ENCODE measurements at places on chromosomes 16 and 17. TPM values are rescaled to one million over a fixed set of nuclear protein-coding genes. Genes with fewer than 3 reads are reported as not detected.

SPAG7 gene
- 69.7 TPM for total RNA-seq

GRCh38 chr17:73031472-73031871, 61.0 kb downstream of the SLC39A11 start:
- no peak for DNase-seq

LDHD gene
- total RNA-seq, result 10.2 TPM

- peak; percentile 69 for DNase-seq
Measured at GRCh38 chr16:49876716-49877129, 20.8 kb upstream of the ZNF423 start.

DNA sequence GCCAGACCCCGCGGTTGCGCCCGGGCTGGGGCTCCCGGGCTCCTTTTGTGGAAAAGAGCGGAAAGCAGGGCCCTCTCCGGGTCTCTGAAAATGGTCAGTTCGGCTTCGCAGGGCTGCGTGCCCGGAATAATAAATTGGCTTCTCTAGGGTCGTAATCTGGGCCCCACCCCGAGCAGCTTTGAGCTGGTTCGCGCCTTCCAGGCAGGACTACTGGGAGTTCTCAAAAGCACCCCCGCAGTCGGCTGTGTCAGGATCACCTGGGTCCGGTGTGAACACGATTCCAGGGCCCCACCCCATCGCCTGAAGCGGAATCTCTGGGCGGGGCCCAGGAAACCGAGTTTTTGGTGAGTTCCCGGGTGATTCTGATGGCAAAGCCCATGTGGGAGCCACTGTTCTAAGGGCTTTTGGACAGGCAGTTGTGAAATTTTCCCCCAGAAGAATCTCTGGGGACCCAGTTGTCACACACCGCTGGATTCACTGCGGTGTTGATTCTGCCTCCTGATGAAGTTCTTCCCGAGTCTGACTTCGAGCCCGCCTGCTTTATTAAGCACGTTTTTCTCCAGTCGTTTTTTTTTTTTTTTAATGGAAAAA, 77.0 kb downstream of the MRC2 start:
- DNase-seq, result peak; percentile 37

GPRC5C gene
- 194 TPM for total RNA-seq

DNA sequence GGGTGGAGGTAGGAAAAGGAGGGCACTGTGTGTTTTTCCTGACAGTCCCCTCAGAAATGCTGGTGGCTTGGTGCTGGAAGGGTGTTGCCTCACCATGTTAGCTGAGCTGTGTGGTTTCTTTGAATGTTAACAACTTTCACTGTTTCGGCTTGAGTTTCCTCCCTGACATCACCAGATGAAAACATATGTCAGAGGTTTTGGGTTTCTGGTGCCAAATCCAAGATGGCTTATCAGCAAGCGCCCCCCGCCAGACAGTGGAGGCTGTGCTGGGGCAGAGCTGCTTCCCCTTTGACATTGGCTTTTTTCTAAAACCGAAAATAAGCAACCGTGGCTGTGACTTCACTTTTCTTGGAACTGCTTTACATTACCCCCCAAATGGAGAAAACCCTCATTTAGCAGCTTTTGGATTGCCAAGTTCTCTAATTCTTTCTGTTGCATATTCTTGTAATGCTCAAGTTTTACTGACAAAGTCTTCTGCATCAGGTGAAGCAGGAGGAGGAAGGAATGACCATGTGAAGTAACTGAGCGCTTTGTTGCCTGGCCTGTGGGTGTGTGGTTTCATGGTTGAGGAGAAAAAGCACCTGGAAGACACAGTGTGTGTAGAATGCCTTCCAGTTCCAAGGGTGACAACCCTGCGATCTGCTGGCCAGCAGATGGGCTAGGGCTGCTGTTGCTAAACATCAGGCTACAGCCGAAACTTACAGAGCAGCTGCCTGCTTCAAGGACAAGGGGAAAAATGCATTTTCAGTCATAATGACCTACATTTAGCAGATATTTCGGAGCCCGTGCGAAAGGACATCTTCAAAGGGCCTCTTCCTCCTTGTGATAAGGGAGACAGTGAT, 9.7 kb downstream of the RMI2 start:
- DNase-seq, result no peak

DNA sequence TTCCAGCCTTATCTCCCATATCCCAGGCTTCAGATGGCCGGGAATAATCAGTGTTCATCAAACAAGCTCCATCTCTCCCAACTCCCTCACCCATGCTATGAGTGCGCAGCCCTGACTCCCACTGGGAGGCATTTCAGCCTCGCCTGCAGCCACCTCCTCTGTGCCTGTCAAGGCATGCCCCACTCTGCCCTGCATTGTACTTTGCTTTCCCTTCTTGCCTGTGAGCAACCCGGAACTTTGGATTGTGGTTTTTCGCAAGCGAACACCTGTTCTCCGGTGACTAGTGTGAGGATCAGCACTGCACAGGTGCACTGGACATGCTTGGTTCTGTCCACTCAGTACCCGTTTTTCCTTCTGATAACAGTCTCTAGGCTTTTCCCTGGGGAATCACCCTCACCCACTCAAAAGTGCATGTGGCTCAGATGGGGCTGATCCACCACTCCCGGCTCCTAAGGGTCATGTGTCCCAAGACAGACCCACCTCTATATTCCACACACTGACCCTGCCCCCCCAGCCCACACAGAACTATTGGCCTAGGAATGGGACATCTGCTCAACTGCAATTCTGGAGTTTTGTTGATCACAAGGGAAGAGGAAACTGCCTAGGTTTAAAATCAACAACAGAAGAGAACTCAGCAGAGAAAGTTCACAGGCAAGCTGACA, 9.1 kb downstream of the CHST6 start:
- no peak for DNase-seq

DNA sequence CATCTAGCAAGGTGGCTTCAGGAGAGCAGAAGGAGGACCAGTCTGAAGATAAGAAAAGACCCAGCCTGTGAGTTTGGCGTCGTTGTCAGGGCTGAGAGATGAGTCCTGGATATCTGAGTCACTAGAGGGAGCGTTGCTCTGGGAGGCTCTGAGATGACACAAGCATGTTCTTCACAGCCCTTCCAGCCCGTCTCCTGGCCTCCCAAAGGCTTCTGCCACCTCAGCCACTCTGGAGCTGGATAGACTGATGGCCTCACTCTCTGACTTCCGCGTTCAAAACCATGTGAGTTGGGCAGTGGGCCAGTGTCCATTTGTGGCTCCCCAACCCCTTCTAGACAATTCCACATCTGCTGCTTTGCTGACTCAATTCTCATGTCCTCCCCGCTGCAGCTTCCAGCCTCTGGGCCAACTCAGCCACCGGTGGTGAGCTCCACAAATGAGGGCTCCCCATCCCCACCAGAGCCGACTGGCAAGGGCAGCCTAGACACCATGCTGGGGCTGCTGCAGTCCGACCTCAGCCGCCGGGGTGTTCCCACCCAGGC, 2.3 kb downstream of the TGFB1I1 start:
- DNase-seq, result no peak

DNA sequence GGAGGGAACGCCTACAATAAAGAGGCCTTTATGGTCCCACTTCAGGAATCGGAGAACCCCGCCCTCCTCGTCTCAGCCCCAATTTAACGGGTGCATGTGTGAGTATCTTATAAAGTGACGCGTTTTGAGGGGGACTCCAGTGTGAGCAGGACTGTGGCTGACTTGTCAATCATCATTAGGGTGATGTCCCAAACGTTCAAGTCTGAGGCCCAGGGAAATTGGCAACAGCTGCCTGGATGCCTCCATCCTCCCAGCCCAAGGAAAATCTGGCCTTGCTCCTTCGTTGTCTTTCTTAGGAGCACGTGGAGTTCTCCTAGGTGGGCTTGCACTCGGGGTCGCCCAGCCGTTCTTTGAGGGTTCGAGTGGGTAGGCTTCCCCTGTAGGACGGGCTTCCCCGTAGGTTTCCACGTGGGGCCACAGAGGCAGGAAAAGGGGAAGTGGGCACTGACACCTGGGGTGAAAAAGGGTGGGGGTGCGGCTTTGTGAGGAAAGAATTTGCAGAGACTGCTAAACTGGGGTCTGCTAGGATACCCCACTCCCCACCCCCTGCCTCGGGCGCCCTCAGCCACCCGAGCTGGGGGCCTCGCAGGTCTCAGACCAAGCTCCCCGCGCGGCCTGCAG, 561 bp upstream of the HERPUD1 start:
- peak; percentile 13 for DNase-seq

MAPT gene
- total RNA-seq, result 1.8 TPM

DNA sequence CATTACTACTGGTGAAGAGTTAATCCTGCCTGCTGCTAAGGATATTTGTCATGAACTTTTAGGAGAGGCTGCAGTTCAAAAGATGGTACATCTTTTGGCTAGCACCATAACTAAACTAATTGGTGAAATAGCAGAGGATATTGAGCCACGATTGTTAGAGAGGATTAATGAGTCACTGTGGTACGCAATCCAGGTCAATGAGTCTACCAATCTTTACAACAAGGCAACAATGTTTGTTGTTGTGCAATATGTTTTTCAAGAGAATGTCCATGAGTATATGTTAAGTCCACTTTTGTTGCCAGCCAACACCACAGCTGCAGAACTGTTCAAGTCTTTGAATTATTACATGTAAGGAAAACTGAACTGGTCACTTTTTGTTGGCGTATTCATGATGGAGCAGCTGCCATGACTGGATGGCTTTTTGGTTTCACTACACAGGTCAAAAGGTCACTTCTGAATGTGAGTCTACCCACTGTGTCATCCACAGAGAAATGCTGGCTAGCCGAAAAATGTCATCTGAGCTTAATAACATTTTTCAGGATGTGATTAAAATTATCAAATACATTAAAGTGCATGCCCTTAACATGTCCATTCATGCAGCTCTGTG, 402.6 kb upstream of the KIF2B start:
- DNase-seq, result no peak

- no peak for DNase-seq
Measured at GRCh38 chr16:11484691-11485258, 101.9 kb downstream of the LITAF start.

GRCh38 chr17:34203018-34203638, 52.0 kb upstream of the CCL2 start:
- DNase-seq, result no peak

Data from thyroid gland (tissue), 4 donors.